ENCODE measurements at places on chromosomes 12 and 14. TPM values are rescaled to one million over a fixed set of nuclear protein-coding genes. Genes with fewer than 3 reads are reported as not detected.
A peak's percentile ranks its signal among the peaks of the same experiment; 100 is the strongest.

DNA sequence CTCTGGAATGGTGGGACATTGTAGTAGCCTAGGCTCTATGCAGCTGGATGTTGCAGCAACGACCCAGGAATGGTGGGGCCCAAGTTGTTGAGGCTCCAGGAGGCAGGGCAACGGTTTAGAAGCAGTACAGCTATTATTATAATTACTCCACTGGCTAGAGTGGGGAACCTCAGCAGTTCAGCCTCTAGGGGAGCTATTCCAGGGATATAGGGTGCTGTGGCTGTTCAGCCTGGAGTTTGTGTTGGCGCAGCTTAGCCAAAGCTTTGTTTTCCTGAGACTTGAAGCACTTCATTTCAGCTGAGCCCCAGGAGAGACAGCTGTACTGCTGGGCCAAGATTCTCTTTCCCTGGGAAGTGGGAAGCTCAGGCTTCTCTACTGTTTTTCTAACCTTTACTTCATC lies 1023.0 kb upstream of the ATXN7L3B start:
- no peak for DNase-seq

DNA sequence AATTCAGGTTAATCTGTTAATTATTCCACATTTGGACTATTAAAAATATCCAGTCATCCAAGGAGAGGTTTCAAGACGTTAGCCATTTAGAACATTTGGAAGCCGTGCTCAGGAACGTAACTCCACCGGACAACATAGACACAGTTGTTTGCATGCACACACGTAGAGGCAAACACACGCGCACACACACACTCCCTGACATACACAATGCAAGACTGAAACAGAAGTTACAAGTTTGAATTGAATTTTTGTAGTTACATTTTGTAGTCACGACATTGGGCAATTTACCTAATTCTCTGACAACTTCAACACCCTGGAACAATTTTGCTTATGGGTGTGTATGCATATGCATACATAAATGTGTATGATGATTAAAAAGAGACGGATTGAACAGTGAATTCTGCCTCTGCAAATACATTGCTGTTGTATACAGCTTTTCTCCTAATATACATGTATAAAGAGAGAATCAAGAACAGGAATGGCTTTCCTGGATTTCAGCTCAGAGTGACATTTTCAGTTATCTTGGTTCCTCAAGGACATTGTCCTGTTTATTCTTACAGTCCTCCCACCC lies 298.8 kb downstream of the LRFN5 start:
- no peak for DNase-seq

DNA sequence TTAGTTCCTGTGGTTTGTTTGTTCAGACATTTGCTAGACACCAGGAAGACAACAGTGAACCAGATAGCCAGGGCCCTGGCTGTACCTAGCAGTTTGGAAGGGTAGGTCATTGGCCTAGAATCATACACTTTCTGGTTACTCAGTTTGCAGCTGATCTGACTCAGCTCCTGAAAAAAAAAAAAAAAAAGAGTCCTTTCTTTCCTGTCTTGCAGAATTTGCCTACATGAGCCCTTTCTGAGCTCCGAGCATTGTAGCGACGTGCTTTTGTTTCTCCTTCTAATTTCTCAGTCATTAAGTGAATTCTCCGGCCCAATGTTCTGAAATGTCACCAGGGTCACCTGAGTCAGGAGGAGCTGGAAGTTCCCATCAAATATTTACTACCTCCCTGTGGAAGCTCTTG lies 2.4 kb downstream of the CABP1 start:
- DNase-seq = no peak

DNA sequence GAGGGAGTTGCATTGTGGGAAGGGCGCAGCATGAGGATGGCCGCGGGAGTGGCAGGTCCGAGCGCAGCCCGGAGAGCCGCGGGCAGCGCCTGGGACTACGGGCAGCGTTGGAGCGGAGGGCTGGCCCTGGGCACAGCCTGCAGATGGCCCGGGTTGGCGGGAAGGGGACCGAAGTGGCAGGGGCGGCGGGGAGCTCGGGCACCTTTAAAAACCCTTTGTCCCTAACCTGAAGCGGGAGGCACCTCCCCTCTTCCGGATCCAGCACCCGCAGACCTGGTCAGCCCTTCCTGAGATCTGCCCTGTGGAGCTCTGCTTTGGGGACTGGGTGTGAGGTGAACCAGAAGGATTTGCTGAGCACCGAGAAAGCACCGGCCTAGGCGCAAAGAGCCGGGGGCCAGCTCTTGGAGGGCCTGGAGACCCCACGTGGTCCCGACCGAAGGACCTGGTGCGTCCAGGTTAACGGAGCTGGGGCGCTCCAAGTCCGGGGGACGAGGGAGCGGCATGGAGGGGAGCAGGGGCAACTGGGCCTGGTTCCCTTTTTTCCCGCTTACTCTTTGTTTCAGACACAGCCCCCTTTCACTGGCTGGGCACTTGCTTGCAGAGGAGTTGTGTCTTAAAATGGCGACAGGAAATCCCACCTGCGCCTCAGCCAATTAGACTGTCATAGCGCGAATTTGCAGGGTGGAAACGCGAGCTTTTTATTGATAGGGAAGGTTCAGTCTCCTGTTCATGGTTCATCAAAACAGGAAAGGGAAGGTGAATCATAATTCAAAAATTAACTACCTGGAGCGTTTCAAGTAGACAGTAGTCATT lies 792 bp upstream of the SLC38A1 start:
- DNase-seq = peak; percentile 76

DNA sequence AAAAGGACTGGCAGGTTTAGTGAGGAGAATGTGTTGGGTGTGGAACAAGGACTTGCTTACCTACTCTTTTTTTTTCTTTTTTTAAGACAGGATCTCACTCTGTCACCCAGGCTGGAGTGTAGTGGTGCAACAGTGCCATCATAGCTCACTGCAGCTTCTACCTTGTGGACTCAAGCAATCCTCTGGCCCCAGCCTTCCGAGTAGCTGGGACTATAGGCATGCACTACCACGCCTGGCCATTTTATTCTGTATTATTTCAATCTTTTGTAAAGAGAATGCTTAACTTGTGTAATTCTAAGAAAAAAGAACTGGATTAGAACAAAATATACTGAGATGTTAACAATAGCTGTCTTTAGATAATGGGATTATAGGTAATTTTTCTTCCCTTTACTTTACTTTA lies 1.9 kb upstream of the VRTN start:
- DNase-seq = no peak

GRCh38 chr12:29082522-29082921 lies 66.6 kb upstream of the FAR2 start:
- DNase-seq = no peak

DNA sequence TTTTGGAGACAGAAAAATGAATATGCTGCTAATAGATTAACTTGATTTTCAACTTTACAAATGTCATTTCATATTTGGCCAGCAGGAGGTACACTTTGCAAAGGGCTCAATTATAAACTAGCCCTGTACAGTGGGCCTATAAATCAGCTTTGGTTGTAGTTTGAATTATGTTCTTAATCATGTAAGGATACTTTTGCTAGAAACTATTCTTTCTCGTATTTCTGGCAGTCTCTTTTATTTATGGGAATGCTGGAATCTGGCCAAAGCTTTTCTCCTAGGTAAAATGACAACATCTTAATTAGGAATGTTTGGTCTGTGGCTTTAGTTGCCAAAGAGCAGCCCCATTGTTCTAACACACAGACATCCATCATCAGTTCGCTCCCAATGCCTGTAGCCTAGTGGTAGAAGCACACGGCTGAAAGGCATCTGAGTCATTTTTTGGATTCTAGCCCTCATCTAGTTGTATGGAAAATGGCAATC lies 1322.3 kb upstream of the SEL1L start:
- DNase-seq = no peak

GRCh38 chr12:102394200-102394599 lies 86.2 kb downstream of the IGF1 start:
- no peak for DNase-seq

- DNase-seq = no peak
Observed at GRCh38 chr14:21702316-21702715, 28.7 kb upstream of the OR4E1 start.

DNA sequence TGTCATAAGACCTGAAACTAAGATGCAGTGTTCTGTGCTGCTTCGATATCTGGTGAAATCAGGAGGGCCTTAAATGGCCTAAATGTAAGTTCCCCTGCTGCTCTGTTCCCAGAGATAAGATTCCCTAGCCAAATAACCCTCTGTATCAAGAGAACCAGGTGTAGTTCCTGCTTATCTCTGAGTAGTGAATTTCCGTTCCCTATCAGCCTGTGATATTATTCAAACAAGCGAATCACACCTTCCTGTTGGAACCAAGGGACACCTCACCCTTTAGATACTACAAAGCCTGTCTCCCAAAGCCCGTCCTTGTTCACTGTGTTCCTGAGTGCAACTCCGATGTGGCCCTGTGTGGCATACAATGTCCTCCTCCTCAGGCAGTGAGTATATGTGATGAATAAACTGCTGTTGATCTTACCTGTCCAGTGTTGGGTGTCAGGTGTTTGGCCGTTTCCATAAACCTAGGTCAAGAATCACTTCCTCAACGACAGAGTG lies 52.2 kb upstream of the COCH start:
- DNase-seq = no peak

Gene NOXRED1
- total RNA-seq = 1.2 TPM

Gene RNF31
- 46.4 TPM for total RNA-seq

Gene SIX4
- total RNA-seq = not detected

Gene VDR
- total RNA-seq = 162 TPM
